GM23338 (cell line): ENCODE measurements at places on chromosomes 12 and 14. TPM values are rescaled to one million over a fixed set of nuclear protein-coding genes. Genes with fewer than 3 reads are reported as not detected.

DNA sequence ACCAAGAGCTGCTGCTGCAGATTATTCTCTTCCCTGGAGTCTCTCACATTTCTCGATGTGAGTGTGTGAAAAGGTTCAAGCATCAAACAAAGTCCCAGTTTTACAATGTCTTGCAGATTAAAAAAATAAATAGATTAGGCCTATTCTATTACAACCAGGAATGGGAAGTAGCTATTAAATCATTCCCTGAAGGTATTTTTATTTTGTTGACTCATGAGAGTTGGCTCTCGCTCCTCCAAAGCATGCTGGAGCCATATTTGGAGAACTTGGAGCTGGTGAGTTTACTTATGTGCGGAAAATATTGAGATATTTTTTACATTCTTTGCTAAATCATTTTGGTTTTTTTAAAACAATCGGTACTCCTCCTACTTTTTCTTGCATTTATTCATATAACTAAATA lies 572.3 kb downstream of the ETNK1 start:
- no peak for DNase-seq
- H3K27me3 ChIP-seq, result no peaks in the 10 kb centered on the region
- no peak overlapping the region for H3K4me3 ChIP-seq
- no peaks in the 10 kb centered on the region for H3K4me1 ChIP-seq
- H3K36me3 ChIP-seq, result no peaks in the 10 kb centered on the region

- H3K4me3 ChIP-seq, result no peak overlapping the region
- H3K4me1 ChIP-seq, result no peaks in the 10 kb centered on the region
- peaks cover 69% of the 10 kb centered on the region for H3K27me3 ChIP-seq
- H3K36me3 ChIP-seq, result no peaks in the 10 kb centered on the region
- DNase-seq, result no peak
Observed at GRCh38 chr14:37623426-37623951, 28.1 kb downstream of the TTC6 start.

Gene SLCO1B1
- total RNA-seq, result 0.24 TPM in 1 of 2 replicates, not detected in the other

GRCh38 chr12:64810831-64811230 lies 13.6 kb upstream of the TBC1D30 start:
- H3K4me1 ChIP-seq, result no peaks in the 10 kb centered on the region
- no peaks in the 10 kb centered on the region for H3K27me3 ChIP-seq
- H3K27ac ChIP-seq, result no peak overlapping the region
- DNase-seq, result no peak
- H3K36me3 ChIP-seq, result no peaks in the 10 kb centered on the region

Gene RBP5
- total RNA-seq, result 3.0 TPM in 1 of 2 replicates, not detected in the other
